ENCODE measurements at places on chromosomes 16 and 17.

DNA sequence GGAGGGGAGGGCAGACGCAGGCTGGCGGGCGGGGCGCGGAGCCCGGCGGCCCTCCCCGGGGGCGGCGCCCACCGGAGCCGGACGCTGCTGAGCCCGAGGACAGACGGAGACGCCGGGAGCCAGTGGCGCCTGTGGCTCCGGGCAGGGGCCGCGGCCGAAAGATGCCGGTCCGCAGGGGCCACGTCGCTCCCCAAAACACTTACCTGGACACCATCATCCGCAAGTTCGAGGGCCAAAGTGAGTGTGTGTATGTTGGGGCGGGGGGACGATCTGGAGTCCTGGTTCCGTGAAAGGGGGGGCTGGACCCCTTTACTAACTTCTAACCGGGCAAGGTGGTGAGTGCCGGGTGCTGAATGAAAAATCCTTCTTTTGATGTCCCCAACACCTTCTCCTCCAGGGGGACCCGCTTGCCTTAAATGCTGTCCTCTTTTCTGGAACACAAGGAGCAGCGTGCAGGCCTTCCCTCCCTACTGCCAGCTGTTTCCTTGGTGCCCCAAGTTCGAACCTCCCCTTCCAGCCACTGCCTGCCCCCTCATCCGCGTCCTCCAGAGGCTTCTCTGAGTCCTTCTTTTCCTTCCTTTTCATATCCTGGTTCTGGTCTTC lies at the start of gene KCNH6:
Gene KCNH6, plus strand, starts transcription at position 106 of the 603 bp plus-strand sequence. Its CDS starts 56 bp downstream, at position 162.
- no peak for DNase-seq

- DNase-seq = no peak
Observed at GRCh38 chr16:70805380-70805779, 4.4 kb upstream of the VAC14 start.

GRCh38 chr17:49341356-49341755 lies 20.7 kb downstream of the ZNF652 start:
- DNase-seq = no peak

DNA sequence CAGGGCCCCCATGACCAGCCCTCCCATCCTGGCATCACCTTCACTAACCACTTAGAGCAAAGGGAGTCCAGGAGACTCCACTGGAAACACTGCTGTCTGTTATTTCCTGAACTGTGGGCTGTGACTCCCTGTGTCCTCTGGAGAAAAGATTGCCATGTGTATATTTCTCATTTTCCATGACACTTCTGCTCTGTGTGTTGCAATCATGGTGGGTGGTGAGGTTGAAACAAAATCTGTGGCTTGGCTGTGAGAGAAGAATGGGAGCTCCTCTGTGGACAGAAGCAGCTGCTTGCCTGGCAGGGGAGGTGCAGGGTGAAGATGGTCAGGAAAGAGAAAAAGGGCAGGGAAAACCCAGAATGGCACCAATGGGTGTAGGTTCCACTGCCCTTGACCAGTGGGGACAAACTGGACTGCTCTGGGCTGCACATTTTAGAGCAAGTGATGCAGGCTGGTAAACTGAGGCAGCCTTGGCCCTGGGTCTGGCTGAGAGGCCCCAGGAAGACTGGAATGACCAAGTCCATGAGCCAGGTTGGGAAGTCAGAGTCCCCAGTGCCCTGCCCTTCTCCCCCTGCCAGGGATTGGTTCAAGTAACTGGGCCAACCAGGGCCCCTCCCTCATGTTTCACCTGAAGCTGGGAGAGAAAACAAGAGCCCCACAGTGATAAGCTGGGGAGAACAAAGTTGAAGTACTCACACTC lies 314.3 kb downstream of the C16orf95 start:
- DNase-seq = no peak
